Heart left ventricle (tissue), 16 donors: ENCODE measurements at places on chromosomes 11 and 22. TPM values are rescaled to one million over a fixed set of nuclear protein-coding genes. Genes with fewer than 3 reads are reported as not detected.
A peak's percentile ranks its signal among the peaks of the same experiment; 100 is the strongest.

DNA sequence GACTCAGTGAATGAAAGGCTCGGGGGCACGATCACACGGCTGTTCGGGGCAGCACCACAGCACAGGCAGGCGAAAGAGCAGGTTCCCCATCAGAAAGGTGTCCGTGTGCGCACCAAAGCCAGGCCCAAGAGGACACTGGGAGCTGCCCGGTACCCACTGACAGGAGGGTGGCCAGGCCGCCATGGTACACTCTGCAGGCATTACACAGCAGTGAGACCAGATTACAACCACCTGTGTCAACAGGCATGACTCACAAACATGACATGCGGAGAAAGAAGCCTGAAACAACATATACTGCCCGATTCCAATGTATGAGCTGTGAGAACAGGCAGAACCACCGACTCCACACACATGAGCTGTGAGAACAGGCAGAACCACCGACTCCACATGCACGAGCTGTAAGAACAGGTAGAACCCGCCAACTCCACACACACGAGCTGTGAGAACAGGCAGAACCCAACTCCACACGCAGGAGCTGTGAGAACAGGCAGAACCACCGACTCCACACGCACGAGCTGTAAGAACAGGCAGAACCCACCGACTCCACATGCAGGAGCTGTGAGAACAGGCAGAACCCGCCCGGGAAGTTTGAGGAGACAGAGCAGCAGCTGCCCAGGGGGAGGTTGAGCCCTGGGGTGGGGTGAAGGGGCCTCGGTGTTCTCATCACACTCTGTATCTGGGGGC, 32.6 kb downstream of the KIAA0930 start:
- DNase-seq, result peak; percentile 22
- H3K27ac ChIP-seq, result no peak overlapping the region
- H3K36me3 ChIP-seq, result peaks cover 23% of the 10 kb centered on the region
- H3K4me1 ChIP-seq, result peaks cover 15% of the 10 kb centered on the region
- H3K4me3 ChIP-seq, result no peak overlapping the region

- peaks cover 4% of the 10 kb centered on the region for H3K27me3 ChIP-seq
- no peak for DNase-seq
- H3K4me3 ChIP-seq, result no peak overlapping the region
- no peaks in the 10 kb centered on the region for H3K4me1 ChIP-seq
Measured at GRCh38 chr11:58127350-58127749, 2.0 kb upstream of the OR9I1 start.

DNA sequence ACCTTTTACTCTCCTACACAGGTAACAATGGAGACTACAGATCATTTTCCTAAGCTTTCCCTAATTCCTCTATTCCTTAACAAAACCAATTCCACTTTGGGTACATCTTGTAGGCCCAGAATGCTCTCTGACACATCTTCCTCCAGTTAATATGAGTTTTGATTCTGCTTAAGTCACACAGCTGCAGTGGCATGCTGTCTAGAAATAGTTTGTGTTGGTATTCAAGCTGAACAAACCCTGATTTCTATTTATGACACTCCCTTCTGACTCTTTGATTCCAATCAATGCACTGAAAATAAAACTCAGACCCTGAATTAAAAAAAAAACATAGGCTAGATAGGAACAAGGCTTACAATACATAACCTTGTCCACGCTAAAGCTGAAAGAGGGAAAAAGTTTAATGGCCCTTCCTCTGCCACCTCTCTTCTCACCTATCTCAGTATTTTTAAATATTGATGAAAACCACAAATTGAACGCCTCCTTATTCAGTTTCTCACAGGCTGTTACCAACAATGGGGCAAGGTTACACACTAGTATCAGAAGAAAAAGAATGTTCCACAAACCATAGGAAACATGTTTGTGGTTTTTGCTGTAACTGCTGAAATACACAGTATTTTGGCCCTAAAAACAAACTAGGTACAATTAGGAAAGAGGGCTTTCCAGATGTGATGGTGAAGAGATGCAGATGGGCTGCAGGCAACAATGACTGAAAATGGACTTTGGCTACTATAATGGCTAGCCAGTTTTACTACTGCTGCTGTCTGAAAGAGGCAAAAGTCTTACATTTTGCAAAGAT, 35.7 kb upstream of the GAB2 start:
- no peak overlapping the region for H3K27ac ChIP-seq
- no peak overlapping the region for H3K4me3 ChIP-seq
- peaks cover 8% of the 10 kb centered on the region for H3K36me3 ChIP-seq
- H3K4me1 ChIP-seq, result peaks cover 8% of the 10 kb centered on the region

The LGR4 gene
- 20.8 TPM for total RNA-seq

GRCh38 chr11:94934362-94934761, 39.0 kb downstream of the CWC15 start:
- H3K4me3 ChIP-seq, result no peak overlapping the region
- H3K27me3 ChIP-seq, result no peaks in the 10 kb centered on the region
- no peaks in the 10 kb centered on the region for H3K4me1 ChIP-seq
- DNase-seq, result no peak

GRCh38 chr11:3231550-3231850, 717 bp downstream of the MRGPRE start:
- H3K4me1 ChIP-seq, result peaks cover 7% of the 10 kb centered on the region
- no peaks in the 10 kb centered on the region for H3K36me3 ChIP-seq
- H3K27ac ChIP-seq, result no peak overlapping the region

DNA sequence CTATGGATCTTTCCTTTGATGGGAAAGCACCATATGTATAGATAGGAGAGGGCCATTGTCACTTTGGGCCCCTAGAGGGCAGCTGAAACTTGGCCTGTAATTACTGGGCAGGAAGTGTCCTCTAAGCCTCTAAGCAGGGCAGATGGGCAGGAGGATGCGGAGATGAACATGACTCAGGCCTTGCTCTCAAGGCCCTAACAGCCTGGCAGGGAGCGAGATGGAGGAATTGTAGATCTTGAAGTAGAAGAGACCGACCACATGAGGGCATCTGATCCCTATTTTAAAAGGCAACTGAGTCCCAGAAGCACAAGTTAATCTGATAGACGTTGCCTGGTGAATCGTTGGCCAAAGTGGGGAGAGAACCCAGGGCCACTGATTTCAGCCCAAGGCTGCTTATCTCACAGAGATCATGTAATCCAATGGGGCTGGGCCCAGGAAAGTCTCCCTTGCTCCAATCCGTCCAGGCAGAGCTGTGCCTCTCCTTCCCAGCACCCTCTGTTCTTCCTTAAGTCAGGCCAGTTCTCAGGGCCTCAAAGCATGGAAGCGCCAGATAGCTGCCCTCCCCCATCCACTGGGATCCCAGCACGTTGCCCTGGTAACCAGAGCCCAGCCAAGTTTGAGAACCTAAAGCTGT, 2.5 kb upstream of the SEPTIN3 start:
- H3K4me3 ChIP-seq, result no peak overlapping the region
- no peaks in the 10 kb centered on the region for H3K4me1 ChIP-seq
- no peak for DNase-seq
- H3K27ac ChIP-seq, result no peak overlapping the region
- no peaks in the 10 kb centered on the region for H3K36me3 ChIP-seq

- H3K4me3 ChIP-seq, result no peak overlapping the region
- no peaks in the 10 kb centered on the region for H3K27me3 ChIP-seq
- no peak for DNase-seq
- H3K36me3 ChIP-seq, result no peaks in the 10 kb centered on the region
- H3K27ac ChIP-seq, result no peak overlapping the region
- peaks cover 22% of the 10 kb centered on the region for H3K4me1 ChIP-seq
Measured at GRCh38 chr11:121965330-121965729, 150.7 kb downstream of the BLID start.
